Sigmoid colon (tissue), 7 donors: ENCODE measurements at places on chromosomes 13 and 19. TPM values are rescaled to one million over a fixed set of nuclear protein-coding genes. Genes with fewer than 3 reads are reported as not detected.

DNA sequence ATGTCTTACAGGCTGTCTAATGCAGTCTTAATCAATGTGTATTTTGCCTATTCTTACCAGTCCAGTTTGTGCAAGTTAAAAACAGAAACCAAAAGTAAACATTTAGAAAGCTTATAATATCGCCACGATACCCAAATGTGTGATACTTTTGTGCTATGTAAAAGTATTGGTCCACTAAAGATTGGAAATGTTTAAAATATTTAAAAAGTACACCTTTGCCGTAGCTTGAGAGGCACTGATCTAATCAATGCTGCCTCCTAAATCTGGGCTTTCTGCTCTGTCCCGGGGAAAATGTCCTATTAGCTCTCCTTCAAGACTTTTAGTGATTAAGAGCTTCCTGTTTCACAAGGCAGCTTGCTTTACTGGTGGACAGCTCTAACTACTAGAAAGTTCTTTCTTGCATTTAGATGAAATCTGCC is 64.7 kb downstream of the DNAJC15 start:
- DNase-seq, result no peak

ZNF154 gene
- 7.8 TPM for total RNA-seq

DNA sequence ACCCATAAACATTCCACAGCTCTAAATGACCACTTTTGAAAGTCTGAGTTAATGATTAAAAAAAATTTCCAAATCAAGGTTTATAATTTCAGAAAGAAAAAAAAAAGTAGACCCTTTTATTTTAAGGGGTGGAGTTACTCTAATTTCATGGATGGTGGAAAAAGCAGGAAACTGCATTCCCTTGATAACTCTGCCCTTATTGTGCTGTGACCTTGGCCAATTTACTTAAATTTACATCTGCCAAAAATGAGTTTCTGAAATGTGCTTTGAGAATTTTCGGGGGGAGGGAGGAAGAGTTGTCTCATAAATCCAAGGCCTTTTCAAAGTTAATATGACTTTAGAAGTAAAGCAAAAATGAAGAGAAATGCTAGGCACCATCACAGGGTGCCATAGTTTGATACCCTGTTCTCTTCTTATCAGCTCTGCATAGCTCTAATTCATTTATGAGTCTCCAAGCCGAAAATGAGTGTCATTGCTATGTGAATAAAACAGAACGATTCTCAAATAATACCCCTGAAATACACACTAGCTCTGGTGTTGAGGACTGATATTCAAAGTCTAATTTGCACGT is 367.0 kb downstream of the DACH1 start:
- no peak for DNase-seq

- no peak for DNase-seq
Measured at GRCh38 chr19:41682437-41682836, 5.6 kb downstream of the CEACAM7 start.

GRCh38 chr13:67001363-67001762 is 228.8 kb downstream of the PCDH9 start:
- DNase-seq, result no peak

GRCh38 chr19:52219611-52220010 is 29.8 kb downstream of the PPP2R1A start:
- DNase-seq, result no peak

- DNase-seq, result no peak
Measured at GRCh38 chr13:44819245-44819644, 170.0 kb downstream of the NUFIP1 start.

DNA sequence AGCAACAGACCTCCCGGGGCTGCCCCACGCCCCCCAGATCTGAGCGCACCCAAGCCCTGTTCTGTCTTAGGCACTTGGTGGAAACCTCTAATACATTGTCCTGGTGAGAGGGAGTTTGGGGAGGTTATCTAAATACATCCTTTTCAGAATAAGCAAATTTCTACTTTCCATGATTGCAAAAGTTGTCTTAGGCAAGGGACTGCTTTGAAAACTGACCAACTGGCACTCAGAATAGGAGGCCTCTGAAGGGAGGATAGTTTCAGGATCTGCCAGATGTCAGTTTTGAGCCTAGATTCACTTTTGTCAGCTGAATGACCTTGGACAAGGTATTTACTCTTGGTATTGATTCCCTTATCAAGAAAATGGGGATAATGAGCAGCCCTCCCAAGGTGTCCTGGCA is 11.8 kb downstream of the SERP2 start:
- no peak for DNase-seq

GRCh38 chr19:40253611-40254092 is 27.2 kb upstream of the CCNP start:
- no peak for DNase-seq

DNA sequence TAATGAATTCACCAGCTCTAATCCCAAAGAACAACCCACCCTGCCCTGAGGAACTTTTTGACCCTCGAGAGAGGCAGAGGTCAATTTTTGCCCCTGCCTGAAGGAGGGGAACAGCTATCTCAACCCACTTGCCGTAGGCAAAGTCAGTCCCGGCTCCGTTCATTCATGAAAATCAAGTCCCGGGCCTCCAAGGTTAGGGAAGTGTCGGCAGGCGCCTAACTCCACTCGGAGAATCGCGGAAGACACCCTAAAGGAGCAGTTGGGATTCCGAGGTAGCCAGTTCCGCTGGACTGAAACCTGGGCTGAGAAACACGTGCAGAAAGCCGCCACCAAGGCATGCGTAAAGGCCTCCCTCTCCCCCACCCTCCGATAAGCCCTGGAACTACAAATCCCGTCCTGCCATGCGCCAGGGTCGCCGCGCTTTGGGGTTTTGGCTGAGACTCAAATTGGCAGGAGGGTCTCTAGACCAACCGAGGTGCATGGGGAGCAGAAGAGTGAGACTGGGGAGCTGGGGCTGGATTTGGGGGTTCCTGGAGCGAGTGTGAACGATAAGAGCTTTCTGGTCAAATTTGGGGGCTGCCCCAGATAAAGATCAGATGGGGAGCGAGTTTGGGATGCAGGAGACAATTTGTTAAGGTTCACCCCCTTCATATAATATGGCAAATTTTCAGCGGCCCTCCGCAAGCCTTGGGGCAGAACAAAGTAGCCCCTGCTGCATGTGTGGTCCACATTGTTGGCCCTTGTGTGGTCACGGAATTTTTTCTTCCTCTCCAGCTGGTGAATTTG is at the start of gene TNPO2:
TNPO2 (minus strand) TSS at position 292 of the 786 bp plus-strand sequence. CDS start 2,955 bp downstream, outside the sequence.
- peak; percentile 77 for DNase-seq

CGB5 gene
- not detected for total RNA-seq

DNA sequence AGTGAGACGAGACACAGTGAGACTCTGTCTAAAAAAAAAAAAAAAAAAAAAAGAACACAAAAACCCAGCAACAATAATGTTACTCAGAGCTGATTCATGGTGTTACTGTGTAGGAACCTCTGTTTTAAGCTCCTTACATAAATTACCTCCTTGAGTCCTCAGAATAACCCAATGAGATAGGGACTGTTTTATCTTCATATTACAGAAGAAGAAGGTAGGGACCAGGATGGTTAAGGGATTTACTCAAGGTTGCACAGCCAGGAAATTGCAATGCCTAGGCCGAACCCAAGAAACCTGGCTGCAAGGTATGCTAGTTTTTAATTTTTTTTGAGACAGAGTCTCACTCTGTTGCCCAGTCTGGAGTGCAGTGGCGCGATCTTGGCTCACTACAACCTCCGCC is 1.5 kb upstream of the DAND5 start:
- DNase-seq, result no peak

CEACAM5 gene
- 3.2 TPM for total RNA-seq

GRCh38 chr13:62158520-62158919 is 742.9 kb upstream of the PCDH20 start:
- DNase-seq, result no peak

LILRA1 gene
- total RNA-seq, result 1.1 TPM

DNA sequence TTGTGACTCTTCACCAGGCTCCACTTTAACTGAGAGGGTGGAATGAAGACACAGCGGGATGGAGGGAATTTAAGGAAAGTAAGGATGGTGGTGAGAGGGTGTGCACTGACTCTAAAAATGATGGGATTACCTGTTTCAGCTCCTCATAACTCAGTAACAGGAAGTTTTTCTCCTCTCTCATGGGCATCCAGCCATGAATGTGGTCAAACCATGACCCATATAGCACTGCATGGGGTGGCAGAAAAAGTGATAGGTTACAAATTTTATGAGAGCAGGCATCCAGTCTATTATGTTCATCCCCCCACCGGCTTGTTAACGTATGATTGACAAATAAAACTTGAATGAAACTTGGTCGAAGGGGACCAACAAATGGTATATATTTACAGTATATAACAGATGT is 7.2 kb downstream of the SULT2A1 start:
- DNase-seq, result no peak

DNA sequence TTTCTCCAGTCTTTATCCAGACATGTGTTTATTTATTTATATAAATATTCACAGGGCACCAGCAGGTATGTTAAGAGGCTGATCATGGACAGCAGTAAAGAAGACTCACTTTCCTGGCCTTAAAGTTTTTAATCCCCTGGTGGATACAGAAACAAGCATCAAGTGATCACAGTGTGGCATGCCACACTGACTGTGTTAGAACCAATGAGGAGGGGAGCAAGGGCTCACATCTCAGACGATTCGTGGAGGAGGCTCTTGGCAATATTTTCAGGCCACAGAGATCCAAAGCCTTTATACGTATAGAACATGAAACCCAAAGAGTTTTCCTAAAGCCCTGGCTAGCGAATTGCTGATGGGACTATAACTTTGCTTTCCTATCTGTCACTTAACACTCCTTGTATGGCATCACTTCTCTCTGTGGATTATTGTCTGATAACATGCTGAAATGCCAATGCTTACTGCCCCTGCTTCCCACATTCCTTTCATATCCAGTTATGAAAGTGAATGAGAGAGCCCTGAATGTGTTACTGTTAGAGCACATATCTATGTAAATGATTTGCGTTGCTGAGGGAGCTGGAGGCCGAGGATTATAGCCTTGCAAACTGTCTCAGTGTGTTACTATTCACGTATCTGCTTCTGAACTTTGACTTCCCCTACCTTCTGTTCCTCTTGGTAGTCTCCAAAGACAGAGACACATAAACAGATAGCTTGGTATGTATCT is 37.6 kb downstream of the POLR1D start:
- DNase-seq, result no peak

PRTN3 gene
- not detected for total RNA-seq

KIR2DL4 gene
- total RNA-seq, result not detected

DNA sequence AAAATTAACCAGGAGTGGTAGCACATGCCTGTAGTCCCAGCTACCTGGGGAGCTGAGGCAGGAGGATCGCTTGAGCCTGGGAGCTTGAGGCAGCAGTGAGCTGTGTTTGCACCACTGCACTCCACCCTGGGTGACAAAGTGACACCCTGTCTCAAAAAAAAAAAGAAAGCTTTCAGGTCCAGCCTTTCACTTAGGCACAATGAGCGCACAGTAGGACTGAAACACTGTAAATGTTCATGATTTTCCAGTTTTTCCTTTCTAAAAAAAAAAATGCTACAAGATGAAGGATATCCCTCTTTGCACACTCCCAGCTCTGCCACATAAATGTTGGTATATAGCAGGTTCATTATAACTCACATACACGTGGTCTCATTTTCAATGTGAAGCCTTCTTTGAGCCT is 17.9 kb downstream of the ZNF114 start:
- no peak for DNase-seq

ZNF730 gene
- total RNA-seq, result 0.36 TPM

C13orf42 gene
- not detected for total RNA-seq

DNA sequence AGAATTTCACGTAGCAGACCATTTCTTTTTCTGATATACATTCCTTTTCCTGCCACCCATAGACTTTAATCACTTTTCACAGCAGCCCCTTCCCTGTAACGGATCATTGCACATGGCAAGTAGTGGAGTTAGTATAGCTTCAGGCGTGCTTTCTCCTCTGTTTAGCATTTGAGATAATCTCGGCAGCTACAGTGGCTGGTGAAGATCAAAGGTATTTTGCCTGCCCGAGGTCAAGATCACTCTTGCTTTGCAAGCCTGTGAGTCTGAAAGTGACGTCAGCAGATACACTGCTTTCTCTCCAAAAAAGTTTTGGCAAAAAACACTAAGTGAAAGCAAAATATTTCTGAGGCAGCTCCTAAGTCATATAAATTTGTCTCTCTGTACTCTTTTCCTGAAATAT is 260.0 kb downstream of the NDFIP2 start:
- no peak for DNase-seq

DNA sequence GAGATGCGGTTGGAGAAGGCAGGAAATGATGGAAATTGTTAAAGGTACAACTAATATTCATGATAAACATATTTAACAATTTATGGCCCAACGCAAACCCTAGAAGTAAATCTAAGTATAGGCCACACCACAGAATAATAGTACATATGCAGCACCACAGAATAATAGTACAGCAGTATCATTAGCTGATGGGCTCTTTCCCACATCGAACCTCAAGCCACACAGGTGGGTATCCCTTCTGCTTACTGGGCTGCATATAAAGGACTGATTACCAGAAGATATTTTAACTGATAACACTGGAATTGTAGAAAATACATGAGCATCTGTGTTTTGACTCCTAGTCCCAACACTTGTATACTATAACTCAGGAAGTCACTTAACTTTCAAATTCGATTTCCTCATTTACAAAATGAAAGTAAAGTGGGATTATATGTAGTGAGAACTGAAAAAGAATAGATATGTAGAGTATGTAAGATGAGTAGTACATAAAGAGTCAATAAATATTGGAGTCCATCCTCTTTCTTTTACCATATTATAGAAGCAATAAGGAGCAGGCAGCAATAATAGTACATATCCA is 91.5 kb downstream of the TSC22D1 start:
- no peak for DNase-seq

DNA sequence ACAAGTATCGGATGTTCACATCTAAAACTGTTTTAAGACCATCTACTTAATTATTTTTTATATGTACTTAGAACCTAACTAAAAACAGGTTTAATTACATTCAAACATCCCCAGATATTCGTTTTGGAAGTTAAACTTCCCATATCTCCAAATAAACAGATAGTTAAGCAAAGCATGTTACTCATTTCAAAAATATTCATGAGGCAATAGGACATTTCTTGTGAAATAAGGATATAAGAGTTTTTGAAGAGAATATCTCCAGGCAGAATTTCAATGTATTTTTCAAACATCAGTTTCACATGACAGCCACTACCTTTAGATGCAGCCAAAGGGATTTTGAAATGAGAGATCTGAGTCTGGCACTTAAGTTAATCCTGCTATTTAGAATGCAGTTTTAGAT is 697.5 kb downstream of the SLITRK1 start:
- DNase-seq, result no peak

GRCh38 chr19:1057176-1057855 is 9.7 kb upstream of the ARHGAP45 start:
- DNase-seq, result no peak

DNA sequence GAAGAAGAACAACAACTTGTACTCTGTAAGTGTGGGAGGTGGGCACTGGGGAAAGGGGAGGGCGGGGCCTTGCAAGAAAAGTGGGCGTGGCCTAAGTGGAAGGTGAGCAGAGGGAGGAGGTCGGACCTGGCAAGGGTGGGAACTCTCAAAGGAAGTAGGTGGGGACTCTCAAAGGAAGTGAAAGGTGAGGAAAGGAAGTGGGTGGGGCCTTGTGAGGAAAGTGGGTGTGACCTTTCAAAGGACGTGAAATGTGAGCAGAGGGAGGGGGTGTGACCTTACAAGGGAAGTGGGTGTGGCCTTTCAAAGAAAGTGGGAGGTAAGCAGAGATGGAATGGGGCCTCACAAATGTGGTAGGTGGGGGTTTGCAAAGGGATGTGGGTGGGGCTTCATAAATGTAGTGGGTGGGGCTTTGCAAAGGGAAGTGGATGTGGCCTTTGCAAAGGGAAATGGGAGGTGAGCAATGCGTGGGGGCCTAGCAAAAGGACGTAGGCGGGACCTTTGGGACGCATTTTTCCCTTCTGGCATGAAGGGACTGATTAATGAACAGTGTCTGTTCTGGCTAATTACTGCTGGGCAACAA is 25.9 kb downstream of the ACSBG2 start:
- no peak for DNase-seq
